ENCODE measurements at places on chromosomes 3 and 15. TPM values are rescaled to one million over a fixed set of nuclear protein-coding genes. Genes with fewer than 3 reads are reported as not detected.
A peak's percentile ranks its signal among the peaks of the same experiment; 100 is the strongest.

DNA sequence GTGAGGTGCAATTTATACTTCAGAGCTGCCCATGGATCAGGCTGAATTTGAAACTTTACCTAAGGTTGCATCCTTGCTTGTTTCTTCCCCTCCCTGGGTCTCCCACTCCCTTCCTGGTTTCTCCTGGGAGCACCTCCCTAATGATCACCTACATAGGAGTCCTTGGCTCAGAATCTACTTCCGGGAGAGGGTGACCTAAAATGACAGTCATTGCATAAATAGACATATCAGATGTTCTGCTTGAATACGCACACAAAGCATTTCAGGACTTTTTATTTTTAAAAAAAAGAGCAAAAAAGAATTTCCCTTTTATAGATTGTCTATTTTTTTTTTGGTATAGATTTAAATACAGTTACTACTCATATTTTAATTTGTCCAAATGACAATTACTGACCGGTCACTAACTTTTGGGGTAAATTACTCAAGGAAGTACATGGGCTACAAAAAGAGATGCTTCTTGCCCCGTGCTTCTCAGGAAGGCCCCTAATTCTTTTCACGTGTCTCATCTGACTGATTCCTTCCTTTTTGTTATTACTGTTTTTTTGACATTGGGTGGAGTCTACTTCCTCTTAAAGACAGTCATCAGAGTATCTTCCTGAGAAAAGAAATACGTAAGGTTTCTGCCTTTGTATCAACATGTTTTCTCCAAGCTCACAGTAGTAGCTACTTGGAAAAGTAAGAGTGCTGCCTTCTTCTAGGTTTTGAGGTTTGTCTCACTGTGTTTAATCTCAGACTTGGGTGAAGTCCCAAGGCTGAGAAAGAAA, 4.9 kb upstream of the MYZAP start:
- peak; percentile 36 for DNase-seq

DNA sequence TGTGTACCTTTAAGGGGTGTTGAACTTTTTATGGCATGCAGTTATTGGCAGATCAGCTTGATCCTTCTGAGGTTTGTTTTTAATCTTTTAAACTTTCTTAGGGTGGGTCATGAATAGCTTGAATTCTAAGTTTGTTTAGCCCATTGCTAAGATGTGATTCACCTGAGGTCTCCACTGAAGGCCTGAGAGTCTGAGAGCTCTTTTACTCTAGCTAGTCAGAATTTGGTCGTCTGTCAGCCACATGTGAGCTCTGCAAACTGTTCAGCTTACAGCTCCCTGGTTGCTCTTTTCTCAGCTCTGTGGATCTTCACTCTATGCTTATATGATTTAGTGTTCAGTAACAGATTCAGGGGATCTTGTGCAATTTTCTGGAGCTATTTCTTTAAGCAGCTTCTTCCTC, 161.3 kb downstream of the ABHD5 start:
- no peak for DNase-seq

- no peak for DNase-seq
These were observed 149.7 kb upstream of the SYNPR start for GRCh38 chr3:63128380-63128779.

DNA sequence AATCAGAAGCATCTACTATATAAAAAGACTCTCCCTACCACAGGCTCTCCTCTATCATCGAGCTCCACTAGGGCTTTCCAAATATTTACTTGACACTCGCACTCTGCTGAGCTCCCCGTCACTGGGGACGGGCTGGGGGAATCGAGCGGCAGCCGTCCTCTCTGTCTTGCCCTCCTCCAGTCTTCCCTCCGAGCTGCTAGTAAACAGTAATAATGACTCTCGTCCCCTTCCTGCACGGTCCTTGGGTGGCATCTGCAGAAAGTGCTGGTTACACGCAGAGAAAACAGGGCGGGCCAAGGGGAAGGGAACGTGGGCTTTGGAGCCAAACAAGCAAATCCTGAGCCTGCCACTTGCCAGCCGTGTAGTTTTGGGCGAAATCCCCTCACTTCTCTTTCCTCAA, 96.6 kb downstream of the LRIG1 start:
- no peak for DNase-seq

DNA sequence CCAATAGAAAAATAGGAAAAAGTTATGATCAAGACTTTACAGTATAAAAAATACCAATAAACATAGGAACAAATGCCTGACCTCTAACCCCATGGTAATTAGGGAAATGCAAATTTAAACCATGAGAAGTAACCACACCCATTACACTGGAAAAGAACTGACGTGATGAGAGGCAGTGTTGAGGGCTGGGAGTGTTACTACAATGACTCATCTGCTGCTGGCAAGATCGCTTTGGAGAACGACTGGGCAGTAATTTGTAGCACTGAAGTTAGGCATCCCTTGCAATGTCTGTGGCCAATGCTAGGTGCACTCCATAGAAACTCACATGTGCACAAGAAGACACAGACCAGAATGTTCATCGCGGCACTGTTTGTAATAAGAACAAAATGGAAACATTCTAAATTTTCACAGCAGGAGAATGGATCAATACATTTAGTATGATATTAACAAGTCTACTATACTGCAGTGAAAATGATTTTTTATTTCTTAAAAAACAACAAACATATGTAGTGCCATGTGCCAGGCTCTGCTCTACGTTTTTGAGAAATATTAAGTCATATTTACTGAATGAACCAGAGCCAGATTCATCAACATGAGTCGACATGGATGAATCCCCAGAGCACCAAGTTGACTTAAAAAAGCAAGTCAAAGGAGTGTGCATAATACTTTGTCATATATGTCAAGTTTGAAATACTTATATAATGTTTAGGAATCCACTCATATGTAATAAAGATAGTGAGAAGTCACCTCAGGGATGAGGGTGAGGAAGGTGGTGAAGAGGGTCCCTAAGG, 37.6 kb upstream of the EPHB3 start:
- DNase-seq: peak; percentile 88

The ARGFX gene
- not detected for total RNA-seq

The IQCH gene
- total RNA-seq: 3.1 TPM

DNA sequence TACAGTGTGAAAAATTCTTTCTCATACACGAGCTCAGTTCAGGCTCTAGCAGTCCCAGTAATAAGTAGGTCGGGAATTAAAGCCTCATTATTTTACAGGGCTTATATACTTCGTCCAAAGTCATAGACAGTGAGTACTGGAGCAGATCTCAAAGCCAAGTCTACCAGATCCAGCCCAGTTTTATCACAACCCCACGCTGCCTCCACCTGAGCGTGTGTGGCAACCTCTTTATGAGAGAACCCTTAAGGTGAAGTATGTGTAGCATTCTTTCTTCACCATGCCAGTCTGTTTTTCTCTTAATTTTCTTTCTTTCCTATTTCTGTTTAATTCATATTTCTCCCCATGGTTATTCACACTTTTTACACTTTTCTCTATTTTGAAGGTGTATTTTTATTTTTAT, 574.6 kb upstream of the ARPP21 start:
- no peak for DNase-seq

The UCN2 gene
- 5.0 TPM for total RNA-seq

DNA sequence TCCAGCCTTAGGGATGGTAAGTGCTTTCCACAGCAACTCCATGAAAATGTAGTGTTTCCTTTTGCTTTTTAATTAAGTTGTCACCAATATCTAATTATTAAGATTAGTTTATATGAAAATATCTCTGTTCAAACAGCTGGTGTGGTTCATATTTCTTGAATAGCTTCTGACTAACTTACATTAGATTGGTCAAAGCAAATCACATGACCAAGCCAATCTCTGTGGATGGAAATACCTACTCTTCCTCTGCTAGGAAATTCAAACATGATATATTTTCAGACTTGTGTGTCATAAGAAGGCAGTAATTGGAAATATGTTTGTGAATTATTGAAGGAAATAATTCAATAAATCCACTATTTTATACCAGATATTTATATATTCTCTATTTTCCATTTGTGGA, 54.6 kb upstream of the CADM2 start:
- DNase-seq: no peak

GRCh38 chr15:78056714-78057269, 20.7 kb downstream of the TBC1D2B start:
- no peak for DNase-seq

The GP5 gene
- 0.02 TPM for total RNA-seq

The SKOR1 gene
- total RNA-seq: not detected

GRCh38 chr3:39000008-39000450, 51.7 kb downstream of the SCN11A start:
- DNase-seq: peak; percentile 66

DNA sequence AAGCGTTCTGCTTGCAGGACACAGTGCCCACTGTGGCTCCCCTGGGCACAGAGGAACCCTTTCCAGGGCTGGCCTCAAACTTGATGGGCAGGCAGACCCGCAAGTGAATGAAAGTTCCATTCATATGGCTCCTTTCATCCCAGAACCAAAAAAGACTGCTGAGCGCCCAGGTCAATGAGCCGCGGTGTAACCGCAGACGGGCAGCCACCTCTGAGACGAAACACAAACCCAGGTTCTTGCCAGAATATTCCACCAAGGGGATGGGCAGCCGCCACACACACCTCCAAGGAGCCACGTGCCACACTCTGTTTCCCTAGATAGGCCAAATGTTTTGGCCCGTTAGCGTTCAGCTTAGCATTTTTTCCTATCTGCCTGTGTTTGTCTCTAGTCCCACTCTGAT, 82.8 kb upstream of the IGF1R start:
- no peak for DNase-seq

DNA sequence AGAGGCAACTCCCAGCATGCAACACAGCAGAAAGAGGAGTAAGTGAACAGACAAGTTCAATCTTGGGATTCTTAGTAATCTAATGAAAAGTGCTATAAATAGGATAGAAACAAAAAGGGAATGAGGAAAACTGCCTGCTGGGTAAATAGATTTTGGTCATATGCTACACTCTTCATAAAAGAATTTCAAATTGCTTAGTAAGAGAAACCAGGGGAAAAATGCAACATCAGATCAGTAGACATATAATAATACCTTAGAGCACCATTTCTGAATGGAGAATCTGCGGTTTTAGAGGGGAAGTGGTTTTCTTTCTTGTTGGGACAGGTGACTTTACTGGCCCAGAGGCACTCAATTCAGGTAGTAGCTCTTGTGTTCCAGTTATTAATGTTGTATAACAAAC, 13.4 kb upstream of the TBC1D5 start:
- DNase-seq: no peak

DNA sequence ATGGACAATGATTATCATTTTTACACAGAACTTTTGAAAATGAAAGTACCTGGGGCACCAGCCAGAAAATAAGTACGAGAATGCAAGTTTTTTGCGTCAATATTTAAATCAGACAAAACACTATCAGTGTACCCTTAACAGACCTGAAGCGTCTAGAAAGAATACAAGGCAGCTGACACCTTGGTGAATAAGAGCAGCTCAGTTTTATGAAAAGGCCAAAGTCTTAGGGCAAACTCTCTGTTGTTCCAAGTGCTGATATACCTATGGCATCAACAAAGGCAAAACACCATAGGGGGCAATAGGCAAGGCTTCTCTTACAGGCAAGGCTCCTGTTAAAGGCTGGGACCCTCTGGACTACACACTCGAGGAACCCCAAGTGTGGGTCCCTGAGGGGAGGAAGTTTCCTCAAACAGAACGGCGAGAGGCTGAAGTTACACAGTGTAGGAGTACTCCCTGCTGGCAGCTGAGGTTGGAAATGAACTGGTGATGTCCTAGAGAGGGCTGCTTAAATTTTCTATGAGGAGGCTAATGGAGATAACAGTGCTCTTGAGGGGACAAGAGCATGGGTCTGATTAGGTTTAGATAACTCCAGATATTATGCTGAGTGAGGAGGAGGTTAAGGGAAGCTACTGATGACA, 291.0 kb downstream of the TIGIT start:
- DNase-seq: no peak

DNA sequence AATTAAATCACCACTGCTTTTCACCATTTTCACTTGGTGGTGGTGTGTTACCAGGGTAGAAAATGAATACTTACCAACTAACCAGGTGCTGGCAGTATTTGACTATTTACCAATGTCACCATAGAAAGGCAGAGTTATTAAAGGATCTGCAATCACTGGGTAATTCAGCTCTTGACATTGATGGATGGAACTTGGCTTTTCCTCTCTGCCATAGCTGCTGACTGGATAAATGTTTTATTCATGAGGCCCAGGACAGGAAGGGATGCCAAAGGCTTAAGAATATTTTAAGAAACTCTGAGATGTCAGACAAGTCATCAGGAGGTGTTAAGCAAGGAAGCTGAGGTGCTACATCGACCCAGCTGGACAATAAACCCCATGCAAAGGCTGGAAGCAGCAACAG, 495.5 kb upstream of the CFAP20DC start:
- peak; percentile 10 for DNase-seq

- peak; percentile 98 for DNase-seq
These were observed 11.4 kb downstream of the GPR87 start for GRCh38 chr3:151305060-151305774.

DNA sequence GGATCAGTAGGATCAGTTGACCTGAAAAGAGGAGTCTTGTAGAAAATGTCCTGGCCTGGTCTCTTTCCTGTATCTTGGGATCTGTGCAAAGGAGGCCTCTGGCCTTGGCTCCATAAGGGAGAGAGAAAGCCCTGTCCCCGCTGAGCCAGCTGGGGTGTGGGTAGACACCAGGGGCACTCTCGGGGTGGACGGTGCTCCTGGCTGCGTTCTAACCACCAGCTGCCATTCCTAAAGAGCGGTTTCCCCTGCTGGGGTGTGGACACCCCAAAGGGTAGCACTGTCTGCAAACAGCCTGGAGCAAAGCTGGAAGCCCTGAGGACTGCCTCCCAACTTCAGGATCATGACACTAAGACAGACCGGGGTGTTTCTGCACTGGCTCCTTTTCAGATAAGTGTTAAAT, 23.5 kb downstream of the SYNM start:
- DNase-seq: no peak

- no peak for DNase-seq
These were observed 125.6 kb upstream of the RASGRP1 start for GRCh38 chr15:38690216-38690615.

The TM4SF18 gene
- 2.1 TPM for total RNA-seq

Data from A172 (cell line).